Kasumi-1 (cell line): ENCODE measurements at places on chromosomes 12 and 14.

DNA sequence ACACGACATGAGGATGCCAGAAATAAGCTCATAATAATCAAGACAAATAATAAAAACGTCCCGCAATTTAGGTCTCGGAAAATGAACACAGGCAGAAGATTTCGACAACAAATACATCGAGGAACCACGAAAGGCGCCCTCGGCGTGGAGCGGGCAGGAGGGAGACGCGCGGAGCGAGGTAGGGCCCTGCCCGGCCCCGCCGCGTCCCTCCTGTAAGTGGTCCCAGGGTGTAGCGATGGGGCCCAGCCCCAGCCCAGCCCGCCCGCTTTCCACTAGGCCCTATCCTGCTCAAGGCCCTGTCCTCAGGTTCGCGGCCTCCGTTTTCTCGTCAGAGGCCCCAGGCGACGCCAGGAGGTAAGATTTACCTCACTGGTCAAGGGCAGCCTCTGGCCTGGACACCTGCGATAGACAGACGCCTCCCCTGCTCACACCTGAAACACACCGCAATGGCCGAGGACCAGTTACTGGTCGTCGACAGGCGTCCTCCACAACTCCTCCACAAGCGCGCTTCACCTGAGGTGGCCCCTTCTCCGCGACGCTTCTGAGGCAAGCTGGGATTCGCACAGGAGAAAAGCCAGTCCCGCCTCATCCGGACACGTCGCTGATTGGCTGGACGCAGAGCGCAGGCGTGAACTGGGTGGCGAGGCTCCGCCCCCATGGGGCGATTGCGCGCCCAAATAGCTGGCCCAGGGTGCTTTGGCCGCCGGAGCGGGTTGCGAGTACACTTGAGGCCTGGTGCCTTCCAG, at the start of gene SYCP3:
TSS of gene SYCP3 (minus strand) at position 543 of the 746 bp plus-strand sequence. CDS start 1,527 bp downstream, outside the sequence.
- no peak for DNase-seq

GRCh38 chr14:35240231-35240630, 52.0 kb upstream of the PSMA6 start:
- DNase-seq, result no peak

DNA sequence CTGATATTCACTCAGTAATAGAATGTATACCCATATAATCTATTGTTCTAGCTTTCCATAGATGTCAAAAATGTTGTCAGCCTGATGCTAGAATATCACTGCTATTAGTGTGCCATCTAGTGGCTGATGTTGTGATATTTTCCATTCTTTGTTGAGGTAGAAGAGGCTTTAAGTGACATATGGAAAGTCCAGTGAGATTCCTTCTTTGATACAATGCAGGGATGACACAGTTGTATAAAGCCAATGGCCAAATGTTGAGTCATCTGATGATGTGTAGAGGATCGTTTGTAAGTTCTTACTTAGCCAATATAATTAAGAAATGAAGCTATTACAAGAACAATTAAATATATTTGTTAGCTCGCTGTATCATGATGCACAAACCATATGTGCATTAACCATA, 58.1 kb upstream of the PCED1B start:
- peak; percentile 58 for DNase-seq

- no peak for DNase-seq
Observed at GRCh38 chr14:61839507-61839906, 77.3 kb downstream of the SNAPC1 start.

- no peak for DNase-seq
Observed at GRCh38 chr12:82855872-82856271, 169.2 kb downstream of the TMTC2 start.

DNA sequence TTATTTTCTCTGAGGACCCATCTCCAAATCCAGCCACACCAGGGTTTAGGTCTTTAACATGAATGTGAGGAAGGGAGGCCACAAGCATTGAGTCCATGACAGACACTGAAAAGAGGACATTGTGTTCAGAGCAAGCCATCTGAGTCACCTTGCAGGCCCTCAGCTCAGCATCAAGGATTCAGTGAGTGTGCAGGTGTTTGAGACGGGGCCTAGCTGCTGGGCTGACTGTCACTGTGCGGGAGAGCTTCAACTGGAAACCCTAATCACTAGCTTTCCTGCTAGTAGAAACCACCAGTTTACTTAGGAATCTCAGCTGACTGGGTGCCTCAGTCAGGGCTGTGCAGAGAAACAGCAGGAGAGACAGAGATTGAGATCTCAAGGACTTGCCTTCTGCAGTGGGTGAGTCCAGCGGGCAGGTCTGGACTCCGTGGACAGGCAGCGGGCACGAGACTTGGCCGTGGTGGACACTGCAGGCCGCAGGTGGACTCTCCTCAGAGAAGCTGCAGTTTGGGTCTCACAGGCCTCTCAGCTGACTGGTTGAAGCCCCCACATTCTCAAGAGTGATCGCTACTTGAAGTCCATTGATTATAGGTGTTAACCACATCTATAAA, 86.1 kb upstream of the DYNC1H1 start:
- no peak for DNase-seq

DNA sequence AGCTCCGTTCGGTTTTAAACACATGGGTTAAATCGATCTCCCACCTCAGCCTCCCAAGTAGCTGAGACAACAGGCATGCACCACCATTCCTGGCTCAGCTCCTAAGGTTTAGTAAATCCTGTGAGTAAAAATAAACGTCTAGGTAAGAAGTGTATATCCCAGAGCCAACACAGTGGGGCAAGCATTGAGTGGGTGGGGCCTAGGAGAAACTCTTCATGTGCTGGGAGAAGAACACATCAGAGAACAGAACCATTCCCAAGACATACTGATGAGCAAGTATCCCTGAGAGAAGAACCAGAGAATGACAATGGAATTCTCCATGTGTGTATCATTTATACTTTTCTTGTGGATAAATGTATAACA, 86.3 kb downstream of the SEC23A start:
- DNase-seq, result no peak

DNA sequence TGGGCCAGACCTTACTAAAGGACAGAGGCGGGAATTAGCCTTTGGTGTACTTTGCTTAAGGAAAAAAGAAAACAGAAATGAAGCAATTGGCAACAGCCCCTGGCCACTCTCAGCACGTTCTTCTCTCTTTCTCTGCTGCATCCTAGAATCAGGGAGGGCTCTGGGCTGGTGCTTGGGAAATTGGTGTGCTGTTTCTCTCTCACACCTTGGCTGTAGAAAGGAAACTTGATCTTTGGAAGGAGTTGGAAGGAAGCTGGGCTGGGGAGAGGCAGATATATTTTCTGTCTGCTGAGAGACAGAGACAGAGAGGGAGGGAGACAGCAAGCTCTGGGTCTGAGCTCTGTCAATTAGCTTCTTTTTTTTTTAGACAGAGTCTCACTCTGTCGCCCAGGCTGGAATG, 27.4 kb downstream of the NOS1 start:
- no peak for DNase-seq

DNA sequence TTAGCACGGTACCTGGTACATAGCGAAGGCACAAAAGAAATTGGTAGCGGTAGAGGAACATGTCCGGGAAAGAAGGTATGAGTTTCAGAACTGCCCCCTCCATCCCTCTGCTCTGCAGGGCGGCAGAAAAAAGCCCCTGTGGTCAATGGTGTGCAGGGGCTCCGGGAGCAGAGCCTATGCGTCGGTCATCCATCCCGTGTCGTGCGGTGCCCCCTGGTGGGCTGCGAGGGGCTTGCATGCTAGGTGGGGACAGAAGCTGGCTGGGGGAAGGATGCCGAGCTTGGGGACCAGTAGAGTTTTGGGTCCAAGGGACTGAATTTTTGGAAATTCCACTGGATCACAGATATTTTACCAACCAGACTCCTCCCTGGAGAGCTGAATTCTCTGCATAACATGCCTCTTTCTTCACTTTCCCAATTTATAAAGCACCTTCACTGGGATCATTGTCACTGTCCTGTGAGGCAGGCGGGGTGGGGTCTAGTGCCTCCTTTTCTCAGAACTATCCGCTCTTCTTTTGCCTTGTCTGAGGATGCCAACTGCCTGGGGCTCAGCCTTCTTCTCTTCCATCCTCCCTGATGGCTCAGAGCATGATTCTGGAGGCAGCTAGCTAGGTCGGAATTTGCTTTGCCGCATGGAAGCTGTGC, 148.7 kb downstream of the SMOC1 start:
- DNase-seq, result peak; percentile 41
